Fibroblast of skin of left quadriceps (primary cell): ENCODE measurements at places on chromosomes 1 and 21.
A peak's percentile ranks its signal among the peaks of the same experiment; 100 is the strongest.

DNA sequence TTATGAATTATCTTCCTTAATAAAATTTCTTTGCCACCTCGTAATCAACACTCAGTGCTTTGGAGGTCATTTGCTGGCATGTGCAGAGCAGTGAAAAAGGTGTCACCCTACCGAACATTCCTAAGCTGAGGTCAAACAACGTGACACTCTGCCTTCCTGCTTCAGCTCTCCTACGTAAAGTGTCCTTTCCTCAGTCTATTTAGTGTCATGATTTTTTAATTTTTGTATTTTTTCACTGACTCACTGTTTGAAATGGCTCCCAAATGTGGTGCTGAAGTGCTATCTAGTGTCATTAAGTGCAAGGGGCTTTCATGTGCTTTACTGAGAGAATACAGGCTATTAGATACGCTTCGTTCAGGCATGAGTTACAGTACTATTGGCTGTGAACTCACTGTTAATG lies 37.0 kb upstream of the ITPKB start:
- no peak for DNase-seq

GRCh38 chr21:19256934-19257660 lies 853.5 kb upstream of the TMPRSS15 start:
- DNase-seq, result no peak

DNA sequence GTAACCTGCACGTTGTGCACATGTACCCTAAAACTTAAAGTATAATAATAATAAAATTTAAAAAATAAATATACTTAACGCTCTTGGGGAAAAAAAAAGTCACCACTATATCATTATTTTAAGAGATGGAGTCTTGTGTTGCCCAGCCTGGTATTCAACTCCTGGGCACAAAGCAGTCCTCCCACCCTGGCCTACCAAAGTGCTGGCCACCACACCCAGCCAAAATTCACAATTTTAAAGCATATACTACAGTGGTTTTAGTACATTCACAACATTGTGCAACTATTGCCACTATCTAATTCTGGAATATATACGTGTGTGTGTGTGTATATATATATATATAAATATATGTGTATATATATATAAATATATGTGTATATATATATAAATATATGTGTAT lies 5.9 kb downstream of the HMGN2 start:
- DNase-seq, result no peak

DNA sequence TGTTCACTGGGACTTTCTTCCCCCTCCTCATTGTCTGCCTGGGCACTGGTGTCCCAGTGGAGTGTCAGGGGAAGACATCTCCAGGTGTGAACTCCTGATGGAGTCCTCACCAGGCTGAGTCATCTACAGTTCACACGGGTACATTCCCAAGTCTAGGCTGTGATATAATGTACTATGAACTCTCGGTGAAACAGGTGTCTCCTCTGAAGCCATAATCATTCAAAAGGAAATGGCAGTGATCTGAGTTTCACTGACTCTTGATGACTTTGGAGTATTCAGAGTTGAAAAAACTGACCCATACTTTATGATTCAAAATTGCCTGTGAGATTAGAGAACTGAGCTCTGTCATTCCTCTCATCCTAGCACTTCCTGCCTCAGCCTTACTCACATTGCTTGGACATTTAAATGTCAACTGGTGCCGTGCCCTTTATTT lies 9.1 kb downstream of the LAMC2 start:
- no peak for DNase-seq

DNA sequence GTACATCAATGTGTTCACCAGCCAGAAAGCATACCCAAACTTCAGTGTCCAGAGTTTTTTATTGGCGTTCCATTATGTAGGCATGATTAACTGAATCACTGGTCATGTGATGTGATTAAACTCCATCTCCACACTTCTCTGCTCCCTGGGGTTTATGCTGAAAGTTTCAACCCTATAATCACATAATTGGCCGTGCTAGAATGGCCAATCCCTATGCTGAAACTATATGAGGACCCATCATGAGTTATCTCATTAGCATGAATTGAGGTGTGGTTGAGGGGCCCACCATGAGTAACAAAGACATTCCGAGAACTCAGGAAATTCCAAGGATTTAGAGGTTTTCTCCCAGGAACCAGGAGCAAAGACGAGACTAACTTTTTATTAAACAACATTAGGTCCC lies 31.8 kb upstream of the FBXO28 start:
- no peak for DNase-seq

DNA sequence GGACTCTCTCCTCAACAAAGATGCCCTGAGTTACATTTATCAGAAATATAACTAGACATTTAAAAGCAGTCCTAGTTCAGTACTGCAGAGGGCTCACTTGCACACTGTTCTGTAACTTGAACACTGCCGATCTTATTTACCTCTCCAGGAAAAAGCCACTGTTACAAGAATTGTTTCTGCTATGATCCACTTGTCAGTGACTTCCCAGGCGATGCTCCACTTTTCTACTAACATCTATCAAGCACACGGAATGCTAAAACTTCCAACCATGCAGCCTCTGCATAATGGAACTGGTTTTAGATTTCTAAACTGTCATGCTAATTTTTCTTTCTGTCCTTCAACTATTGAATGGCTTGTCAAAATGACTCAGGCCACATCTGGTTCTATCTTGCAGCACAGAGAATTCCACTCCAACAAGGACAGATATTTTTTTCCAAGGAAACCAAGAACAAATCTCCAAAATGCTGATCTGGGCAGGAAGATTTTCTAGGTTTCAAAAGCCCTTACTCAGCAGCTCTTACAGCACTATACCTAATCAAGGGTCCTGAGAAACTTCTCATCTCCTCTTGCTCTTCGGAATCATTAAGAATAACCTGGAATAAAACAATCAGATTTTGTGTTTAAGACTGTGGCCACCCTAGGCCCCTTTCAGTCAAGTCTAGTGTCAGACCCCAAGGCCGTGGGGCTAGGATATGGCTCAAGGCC lies 9.9 kb downstream of the SEC16B start:
- DNase-seq, result no peak

DNA sequence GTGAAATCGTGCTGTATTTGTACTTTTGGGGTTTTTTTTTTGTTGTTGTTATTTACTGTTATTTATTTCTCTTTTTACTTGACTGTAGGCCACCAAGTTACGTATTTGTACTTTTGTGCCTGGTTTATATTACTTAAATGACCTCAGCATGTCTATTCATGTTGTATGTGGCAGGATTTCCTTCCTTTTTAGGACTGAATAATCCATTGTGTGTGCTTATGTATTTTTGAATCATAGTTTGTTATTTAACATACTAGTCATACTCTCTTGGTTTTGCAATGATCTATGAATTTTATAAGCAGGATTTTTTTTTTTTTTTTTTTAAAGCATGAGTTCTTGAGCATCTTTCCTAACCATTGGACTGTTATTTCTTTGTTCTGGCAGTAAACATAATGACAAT lies 51.2 kb downstream of the RNF2 start:
- DNase-seq, result no peak

DNA sequence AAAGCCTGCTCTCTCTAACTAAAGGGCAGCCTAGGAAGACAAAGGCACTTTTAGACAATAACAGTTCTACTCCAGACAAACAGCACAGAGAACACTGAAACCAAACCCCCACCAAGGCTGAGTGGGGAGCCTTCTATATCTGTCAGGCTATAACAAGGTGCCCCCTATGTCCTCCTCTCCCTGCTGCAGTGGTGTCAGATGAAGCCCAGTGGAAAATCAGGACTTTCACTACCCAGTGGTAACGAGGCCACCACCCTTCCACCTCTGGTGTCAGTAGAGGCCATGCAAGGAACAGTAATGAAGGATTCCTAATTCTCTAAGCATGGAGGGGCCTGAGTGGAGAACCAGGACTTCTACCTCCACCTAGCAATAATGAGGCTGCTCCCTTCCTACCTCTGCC lies 83.7 kb downstream of the ZSWIM5 start:
- no peak for DNase-seq

DNA sequence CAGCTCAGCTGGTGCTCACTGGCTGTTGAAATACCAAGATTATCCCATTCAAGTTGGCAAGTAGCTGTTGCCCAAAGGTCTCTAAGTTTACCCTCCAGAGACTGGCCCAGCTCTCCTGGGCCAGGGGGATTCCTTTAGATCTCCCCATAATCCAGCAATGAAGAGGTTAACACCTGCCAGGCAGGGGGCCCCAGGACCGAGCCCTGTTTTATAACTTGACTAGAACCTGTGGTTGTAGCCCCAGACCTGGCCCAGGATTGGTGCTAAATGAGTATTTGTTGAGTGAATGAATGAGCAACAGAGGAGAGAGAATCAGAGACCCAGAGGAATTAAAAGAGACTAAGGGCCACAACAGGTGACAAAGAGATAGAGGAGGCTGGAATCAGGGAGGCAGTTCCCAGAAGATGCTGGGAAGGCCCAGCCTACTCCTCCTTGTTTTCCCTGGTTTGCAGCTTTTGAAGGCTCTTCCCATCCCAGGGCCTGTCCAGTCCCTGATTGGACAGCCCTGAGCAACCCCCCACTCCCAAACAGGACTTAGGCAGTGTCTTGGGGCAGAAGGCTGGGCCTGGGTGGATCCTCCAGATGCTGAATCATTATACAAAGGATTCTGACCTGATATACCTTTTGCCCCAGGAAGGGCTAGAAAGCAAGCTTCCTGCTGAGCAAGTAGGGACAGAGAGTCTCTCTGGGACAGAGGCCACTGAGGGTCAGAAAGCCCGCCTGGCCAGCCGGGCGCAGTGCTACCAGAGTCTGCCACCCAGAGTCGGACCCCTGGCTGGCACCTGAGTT lies 2.4 kb upstream of the RHBG start:
- DNase-seq, result no peak

GRCh38 chr1:23960291-23961020 lies 828 bp downstream of the PNRC2 start:
- no peak for DNase-seq

GRCh38 chr1:119222271-119222670 lies 81.8 kb upstream of the WARS2 start:
- no peak for DNase-seq

GRCh38 chr1:231693361-231694074 lies 66.9 kb downstream of the DISC1 start:
- no peak for DNase-seq

- DNase-seq, result no peak
These were observed 4.5 kb downstream of the E2F2 start for GRCh38 chr1:23526329-23527041.

DNA sequence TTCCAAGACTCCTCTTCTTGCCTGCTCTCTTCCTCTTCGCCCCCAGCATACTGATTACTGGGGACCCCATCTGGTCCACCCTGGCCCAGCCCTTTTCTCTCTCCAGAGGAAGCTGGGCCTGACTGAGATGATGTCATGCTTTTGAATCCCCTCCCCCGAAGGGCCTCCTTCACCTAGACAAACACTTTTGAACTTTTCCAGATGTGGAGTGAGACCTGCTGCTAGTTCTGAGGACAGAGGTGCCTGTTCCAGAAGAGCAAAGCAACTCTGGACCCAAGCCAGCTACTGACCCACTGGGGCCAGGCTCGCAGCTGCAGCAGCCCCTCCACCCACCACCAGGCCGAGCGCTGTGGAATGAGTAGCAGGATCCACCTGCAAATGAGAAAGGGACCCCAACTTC lies 8.4 kb downstream of the CD34 start:
- DNase-seq, result no peak

DNA sequence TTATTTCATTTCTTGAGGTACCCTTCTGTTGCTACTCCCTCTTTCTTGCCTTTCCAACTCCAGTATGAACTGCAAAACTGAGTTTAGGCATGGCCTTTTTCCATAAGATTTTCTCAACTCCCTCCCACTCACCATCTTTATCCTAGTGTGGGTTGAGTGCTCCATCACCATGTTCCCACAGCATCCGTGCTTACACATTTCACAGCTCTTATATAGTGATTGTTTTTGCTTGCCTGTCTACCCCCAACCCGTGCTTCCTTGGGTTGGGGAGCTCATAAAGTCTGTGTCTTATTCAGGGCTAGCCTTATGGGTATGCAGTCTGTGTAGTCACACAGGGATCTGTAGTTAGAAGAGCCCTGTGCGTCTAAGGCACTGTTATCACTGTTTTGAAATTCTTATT lies 68.2 kb upstream of the CCDC190 start:
- no peak for DNase-seq

DNA sequence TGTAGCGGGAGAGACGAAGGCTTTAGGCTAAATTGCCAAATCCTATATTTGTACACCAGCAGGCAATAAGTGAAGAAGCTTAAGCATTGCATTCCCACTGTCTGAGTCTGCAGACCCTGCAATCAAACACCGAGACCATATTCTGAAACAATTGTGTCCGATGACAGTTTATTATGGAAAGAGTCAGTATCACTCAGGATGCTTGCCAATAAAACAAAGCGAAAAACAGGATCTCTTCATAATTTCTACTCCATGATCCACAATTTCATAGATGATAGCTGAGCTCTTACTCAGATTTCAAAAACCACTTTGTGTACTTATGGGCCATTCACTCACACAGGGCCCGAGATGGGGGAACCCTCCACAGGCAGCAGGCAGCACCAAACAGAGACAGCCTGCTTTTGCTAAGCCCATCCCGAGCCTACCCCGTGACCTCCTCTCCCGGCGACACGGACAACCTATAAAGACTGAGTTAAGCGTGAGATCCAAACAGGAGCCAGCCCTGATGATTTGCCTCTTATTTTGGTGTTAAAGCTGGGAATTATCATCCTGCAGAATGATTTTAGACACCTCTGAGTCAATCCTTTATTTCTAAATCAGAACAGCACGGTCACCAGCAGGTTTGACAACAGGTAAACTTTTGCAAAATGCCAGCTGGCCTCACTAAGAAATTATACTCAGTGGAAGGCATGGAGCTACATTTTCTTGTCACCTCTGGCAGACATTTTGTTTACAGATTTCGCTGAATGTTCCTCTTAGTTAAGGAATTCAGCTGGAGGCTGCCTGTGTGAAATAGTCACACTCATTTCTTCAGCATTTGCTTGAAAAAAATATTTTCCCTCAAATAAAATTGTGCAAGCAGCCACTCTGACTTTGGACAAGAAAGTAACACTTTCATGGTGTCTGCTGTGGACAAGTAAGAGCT lies 212.4 kb downstream of the GPATCH2 start:
- DNase-seq, result no peak

GRCh38 chr1:86866665-86867064 lies 47.3 kb downstream of the SELENOF start:
- no peak for DNase-seq

DNA sequence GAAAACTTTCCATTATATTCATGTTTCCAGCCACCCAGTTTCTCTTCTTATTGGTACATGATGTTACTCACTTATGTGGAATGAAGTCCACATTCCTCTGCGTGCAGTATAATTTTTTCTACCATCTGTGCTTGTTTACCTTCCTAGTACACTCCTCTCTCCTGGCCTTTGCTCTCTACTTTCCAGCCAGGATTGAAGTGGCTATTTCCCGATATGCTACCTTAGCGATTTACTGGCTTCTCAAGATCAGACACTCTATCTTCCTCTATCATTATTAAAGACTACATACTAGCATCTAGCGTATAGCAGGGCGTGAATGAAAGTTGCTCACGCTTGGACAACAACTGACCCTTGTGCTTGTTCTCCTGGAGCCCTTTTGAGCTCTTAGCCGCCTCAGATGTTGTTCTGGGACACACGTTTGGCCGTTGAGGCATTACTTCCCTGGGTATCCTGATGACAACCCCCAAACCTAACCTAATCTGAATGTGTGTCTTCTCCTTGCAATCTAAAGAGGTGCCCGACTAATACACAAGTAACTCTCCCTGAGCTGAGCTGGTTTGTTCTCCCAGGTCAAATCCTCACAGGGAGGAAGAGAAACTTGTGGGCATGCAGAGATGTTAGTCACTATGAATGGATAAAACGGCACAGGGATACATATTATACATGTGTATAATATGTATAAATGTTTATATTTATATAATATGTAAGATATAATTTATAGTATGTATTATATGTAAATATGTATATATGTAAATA lies 13.4 kb upstream of the MTARC2 start:
- DNase-seq, result peak; percentile 36

- DNase-seq, result no peak
These were observed 3.2 kb downstream of the SERINC2 start for GRCh38 chr1:31416101-31416736.
